ENCODE measurements at places on chromosomes 1 and 21.

GRCh38 chr1:155003766-155004351, 1.3 kb downstream of the ZBTB7B start:
- DNase-seq, result no peak

DNA sequence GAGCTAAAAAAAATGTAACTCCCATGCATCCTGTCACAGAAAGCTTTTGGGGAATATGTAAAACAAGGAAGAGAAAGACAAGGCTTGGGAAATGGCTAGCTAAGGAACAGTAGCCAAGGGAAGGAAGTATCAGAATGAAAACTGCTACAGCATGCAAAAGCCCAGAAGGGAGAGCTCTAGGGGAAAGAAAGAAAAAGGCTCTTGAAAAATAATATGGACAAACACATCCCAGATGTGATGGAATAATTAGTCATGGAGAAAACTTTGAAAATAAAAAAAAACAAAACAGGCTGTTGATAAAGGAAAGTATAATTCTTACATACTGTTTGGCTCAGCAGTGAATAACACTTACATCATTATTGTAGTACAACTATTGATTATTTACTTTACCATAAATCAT, 47.9 kb upstream of the VCAM1 start:
- DNase-seq, result no peak

GRCh38 chr1:207963427-207964194, 52.7 kb upstream of the CD34 start:
- peak; percentile 33 for DNase-seq

DNA sequence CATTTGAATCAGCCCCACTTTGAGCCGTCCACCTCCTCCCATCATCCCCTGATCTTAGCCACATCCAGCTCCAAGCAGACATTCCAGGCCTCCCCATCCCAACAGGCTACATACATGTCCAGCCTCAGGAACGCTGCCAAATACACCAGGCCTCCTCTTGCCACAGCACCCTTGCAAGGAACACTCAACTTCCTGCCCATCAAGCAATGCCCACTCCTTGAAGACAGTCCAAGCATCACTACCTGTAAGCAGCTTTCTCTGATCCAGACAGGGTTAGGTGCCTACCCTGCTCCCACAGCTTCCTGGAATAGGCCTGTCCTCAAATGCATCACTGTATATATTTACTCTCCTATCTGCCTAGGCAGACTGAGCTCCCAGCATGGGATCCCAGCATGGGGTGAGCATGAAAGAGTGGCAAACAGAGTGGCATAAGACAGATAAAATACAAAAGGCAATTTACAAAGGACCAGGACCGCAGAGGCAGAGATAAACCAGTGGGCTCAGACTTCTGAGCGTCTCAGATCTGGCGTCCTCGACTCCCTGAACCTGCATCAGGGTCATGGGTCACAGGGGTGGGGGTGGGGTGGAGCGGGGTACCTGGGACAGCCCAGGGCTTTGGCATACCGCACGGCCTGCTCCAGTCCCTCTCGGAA, 816 bp downstream of the HYI start:
- no peak for DNase-seq

DNA sequence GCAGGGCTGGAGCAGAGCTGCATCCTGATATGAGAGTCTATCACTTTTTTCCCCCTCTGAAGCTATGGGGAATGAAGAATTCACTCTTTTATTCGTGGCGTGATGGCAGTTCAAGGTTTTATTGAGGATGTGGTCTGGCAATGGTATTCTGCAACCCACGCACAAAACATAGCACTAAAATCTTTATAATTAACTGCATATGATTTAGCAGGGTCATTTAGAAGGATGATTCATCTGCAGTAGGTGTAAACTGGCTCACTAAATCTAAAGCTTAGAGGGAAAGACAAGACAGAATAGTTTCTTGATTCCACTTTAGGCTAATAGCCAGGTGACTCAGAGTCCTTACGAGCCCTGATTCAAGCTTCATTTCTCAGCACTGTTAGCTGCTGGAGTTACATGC, 25.0 kb upstream of the CHRM3 start:
- DNase-seq, result no peak

GRCh38 chr21:45253633-45254459, 33.8 kb downstream of the POFUT2 start:
- DNase-seq, result no peak

- no peak for DNase-seq
Measured at GRCh38 chr1:237007147-237007881, 3.1 kb upstream of the MT1HL1 start.

- no peak for DNase-seq
Measured at GRCh38 chr1:59856725-59857338, 42.1 kb downstream of the HOOK1 start.

- no peak for DNase-seq
Measured at GRCh38 chr21:45629046-45629981, 14.2 kb upstream of the PCBP3 start.

GRCh38 chr1:44154049-44154448, 12.6 kb upstream of the KLF18 start:
- no peak for DNase-seq

GRCh38 chr1:192817246-192817645, 8.4 kb downstream of the RGS2 start:
- DNase-seq, result no peak

- DNase-seq, result no peak
Measured at GRCh38 chr1:119327450-119328155, 41.0 kb upstream of the HAO2 start.

- DNase-seq, result no peak
Measured at GRCh38 chr1:99705385-99705784, 59.5 kb downstream of the PALMD start.

DNA sequence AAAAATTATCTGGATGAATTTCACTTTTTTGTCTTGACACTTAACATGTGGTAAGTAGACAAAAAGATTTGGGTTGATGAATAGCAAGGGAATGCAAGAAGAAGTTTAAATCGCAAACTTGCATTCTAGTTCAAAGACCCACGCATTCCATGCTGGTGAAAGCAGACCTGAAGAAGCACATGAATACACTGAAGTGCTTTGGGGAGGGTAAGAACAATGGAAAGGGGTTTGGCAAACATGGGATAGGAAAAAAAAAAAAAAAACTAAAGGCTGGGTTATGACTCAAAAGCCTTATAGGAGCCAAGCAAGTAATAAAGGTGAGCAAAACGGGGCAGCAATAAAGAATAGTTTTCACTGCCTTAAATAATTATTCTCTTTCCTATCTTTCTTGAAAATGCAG, 450.2 kb downstream of the LMO4 start:
- DNase-seq, result no peak

DNA sequence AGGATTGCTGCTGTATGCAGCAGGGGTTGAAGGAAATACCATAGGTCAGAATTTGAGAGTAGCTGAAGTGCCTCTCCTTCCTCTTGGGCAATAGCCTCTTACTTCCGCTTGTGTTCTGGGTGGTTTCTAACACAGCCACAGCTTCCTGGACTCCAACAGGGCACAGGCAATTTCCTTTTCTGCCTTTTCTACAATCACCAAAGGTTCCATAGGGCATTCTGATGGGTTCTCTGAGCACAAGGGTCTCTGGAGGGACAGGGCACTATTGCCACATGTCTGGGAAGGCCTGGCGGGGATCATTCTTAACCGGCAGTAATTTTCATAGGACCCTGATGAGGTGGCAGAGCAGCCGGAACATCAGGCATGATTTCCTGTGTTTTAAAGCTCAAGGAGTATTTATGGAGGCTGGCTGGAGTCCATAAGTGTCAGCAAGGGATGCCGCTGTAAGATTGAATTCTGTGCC, 5.5 kb upstream of the AGTRAP start:
- no peak for DNase-seq

- no peak for DNase-seq
Measured at GRCh38 chr21:34560609-34561008, 48.6 kb upstream of the KCNE1 start.

DNA sequence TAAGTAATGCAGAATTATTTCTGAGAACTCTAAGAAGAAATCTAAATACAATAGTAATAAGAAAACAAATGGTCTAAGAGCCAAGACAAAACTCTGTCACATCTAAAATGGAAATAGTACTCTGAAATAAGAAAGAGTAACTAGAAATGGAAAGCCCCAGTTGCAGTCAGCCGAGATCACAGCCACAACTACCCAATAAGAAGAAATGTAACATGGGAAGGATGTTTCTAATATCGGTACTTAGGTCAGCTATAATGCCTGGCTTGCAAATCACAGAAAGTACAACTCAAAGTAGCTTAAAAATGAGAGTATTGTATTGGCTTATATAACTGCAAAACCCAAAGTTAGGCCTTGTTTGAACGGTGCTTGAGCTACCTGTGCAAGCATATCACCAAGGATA, 58.6 kb upstream of the USP25 start:
- DNase-seq, result no peak

DNA sequence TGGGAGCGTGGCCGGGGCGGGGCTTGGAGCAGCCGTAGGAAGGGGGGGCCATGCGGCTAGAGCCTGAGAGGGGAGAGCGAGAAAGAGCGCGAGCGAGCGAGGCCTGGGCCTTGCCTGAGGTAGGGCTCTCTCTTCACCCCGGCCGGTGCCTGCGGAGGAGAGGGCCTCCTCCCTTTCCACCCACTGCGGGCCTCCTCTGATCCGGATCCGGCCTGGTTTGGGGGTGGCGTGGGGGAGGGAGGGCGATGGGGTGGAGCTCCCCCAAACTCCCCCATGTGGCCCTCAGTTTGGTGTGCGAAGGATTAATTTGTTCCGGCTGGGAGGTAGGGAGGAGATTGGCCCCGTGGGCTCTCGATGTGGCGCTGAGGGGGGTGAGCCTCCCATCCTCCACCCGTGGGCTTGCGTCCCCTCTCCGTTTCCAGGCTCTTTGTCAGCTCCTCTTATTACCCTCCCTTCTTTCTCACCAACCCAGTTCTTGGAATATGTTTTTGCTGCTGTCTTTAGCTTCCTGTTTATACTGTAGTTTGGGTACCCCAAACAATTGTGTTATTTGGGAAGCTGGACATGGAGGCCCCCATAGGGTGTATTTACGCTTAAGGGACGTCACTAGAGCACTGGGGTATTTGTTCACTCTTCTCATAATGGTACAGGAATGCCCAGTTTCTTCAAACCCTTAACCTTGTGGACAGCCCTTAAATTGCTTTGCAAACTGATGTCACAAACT, 685 bp downstream of the UBAP2L start:
- DNase-seq, result no peak

DNA sequence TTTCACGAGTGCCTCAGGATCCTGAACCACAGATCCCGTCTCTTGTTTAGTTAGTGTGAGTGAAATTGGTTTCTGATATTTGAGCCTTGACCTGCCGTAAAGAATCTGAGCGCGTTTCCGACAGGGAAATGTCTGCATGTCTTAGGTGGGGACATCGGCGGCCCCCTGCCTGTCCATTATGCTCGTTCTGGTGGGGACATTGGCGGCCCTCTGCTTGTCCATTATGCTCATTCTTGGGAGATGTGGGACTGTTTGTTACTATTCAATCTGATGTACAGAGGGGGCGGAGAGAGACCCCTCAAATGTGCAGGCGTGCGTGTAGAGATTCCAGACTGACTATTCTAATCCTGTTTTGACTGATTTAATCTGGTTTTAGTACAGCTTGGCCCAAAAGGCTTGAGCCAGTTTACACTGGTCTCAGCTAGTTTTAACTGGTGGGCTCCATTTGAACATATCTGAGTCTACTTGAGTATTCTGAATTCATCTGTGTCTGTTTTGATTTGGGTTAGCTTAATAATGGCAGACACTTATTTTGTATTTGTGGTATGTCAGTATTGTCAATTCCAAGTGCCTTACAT, 6.6 kb upstream of the TINAGL1 start:
- DNase-seq, result no peak

GRCh38 chr1:112083487-112083886, 94.0 kb upstream of the KCND3 start:
- DNase-seq, result no peak

DNA sequence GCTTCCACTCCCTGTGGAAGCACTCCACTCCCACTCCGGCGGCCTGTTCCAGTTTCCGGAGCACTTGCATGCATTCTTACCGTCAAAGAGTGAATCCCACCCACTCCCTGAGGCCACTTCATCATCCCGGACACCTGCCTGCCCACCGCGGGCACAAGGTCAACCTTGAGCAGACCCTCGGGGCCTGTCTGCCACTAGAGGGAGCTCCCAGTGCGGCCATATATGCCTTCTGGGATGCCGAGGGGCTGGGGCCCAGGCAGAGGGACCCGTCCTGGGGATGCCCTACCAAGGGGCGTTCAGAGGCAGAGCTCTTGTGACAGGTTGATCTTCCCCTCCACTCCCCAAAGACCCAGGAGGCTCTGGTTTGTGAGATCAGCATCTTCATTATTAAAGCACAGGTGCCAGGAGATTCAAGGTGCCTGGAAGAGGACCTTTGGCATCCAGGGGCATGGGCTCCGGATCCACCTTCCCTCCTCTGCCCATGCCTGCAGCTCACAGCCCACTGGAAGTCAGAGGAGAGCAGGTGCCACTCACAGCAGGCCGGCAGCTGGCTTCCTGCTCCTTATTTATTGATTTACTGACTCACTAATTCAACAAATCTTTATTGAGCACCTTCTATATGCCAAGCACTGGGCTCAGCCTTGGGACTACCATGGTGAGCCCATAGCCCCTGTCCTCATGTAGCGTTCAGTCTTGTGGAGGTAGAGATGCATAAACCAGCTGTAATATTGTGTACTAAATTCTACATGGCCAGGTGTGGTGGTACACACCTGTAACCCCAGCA, 47.3 kb downstream of the UBIAD1 start:
- DNase-seq, result no peak

DNA sequence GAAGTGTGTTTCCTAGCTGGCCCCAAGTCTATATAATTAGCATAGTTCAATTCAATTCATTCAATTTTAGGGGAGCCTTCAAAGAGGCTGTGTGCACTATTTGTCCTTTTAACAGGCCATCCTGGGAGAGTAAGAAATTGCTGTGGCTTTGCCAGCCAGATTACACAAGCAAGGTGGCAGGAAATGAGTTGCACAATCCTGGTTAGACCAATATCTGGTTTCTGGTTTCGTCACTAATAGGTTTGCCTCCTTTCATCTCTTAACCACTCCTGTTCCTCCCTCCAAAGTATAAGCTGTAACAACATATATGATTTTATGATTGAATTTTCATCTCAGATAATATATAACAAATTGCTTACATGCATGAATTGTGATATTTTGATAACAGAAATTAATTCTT, 84.1 kb upstream of the NEGR1 start:
- DNase-seq, result no peak

- no peak for DNase-seq
Measured at GRCh38 chr21:30240661-30241060, 24.8 kb upstream of the CLDN8 start.

GRCh38 chr1:87806379-87807094, 477.9 kb downstream of the LMO4 start:
- no peak for DNase-seq

- DNase-seq, result no peak
Measured at GRCh38 chr1:172163498-172164215, 256.8 kb upstream of the C1orf105 start.

- DNase-seq, result no peak
Measured at GRCh38 chr1:198798923-198799386, 160.1 kb downstream of the PTPRC start.

- DNase-seq, result no peak
Measured at GRCh38 chr1:4053774-4054173, 153.7 kb upstream of the C1orf174 start.
